ENCODE measurements at places on chromosomes 1 and 21.

- no peak for DNase-seq
Measured at GRCh38 chr1:156025876-156026275, 5.1 kb upstream of the SSR2 start.

- no peak for DNase-seq
Measured at GRCh38 chr1:101150670-101151069, 86.1 kb upstream of the S1PR1 start.

DNA sequence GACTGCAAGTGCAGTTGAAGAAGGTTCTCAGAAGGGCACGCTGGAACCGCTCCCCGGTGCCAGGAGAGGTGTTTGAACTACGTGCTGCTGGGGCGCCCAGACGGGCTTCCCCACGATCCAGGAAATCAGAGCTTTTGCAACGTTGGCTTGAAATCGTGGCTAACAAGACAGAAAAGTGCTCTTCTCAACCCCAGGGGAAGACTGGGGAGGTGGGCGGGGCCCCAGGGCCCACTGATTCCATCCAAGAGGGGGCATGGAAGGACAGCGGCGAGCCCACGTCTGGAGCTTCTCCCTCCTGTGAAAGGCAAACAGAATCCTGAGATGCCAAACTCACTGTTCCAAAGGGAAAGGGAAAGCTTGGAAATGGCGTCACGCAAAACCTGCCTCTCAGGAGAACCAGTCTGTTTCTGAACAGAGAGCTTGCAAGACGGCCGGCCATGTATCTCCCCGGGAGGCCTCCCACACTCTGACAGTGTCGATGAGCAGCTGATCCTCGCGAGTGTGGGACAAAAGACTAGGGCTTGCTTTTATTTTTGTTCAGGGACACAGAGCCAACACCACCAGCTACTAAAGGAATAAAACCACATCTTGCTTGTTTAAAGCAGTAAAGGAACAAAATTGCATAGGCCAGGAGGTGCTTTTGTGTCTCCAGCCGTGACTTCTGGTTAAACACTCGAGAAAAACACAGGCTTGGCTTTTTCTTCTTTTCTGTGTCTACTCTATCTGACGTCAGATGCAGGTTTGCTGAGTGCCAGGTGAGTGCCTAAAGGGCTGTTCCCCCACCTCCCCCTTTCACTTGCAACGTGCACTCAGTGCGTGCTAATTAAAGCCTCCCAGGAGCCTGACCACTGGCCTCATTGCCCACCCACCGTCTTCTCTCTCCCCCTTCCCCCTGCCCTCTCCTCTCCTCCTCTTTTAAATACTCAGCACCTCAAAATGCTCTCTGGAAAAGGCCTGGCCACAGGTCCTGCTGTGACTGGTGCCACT lies 41.5 kb downstream of the LRRC3 start:
- DNase-seq = no peak

GRCh38 chr1:224430511-224431113 lies 4.0 kb downstream of the WDR26 start:
- no peak for DNase-seq

GRCh38 chr1:31822766-31823165 lies 6.9 kb upstream of the SPOCD1 start:
- DNase-seq = no peak

DNA sequence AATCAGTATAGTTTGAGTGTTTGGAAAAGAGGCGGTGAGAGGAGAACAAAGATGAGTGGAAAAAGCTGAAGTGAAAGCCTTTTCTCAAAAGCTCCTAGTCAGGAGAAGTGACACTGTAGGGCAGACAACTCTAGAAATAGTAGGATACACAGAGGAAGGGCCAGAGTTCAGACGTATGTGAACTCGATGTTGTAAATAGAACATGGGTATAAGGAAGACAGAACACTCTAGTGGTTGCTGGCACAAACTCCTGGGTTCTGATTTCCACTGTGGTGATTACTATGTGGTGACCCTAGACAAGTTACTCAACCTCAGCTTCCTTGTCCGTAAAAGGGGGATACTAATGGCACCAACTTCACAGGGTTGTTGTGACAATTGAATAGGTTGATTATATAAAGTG lies 30.2 kb upstream of the MGST3 start:
- no peak for DNase-seq

- no peak for DNase-seq
Measured at GRCh38 chr1:7104339-7104738, 319.1 kb downstream of the CAMTA1 start.

DNA sequence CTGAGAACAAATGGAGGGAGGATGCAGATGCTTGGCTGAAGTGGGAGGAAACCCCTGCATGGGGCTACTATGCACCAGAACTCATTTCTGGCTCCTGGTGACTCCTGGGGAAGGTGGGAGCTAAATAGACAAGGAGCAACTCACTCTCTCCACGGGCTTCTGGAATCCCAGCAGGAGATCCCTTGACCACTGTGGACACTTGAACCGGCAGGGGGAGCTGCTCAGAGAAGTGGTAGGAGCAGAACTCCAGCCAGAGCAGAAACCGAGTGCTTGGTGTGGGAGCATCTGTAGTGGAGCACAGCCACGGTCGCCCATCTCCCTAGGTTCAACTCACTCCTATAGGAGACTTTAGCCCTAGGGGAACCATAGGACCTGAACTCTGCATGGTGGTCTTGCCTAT lies 205.6 kb upstream of the GJB5 start:
- no peak for DNase-seq

DNA sequence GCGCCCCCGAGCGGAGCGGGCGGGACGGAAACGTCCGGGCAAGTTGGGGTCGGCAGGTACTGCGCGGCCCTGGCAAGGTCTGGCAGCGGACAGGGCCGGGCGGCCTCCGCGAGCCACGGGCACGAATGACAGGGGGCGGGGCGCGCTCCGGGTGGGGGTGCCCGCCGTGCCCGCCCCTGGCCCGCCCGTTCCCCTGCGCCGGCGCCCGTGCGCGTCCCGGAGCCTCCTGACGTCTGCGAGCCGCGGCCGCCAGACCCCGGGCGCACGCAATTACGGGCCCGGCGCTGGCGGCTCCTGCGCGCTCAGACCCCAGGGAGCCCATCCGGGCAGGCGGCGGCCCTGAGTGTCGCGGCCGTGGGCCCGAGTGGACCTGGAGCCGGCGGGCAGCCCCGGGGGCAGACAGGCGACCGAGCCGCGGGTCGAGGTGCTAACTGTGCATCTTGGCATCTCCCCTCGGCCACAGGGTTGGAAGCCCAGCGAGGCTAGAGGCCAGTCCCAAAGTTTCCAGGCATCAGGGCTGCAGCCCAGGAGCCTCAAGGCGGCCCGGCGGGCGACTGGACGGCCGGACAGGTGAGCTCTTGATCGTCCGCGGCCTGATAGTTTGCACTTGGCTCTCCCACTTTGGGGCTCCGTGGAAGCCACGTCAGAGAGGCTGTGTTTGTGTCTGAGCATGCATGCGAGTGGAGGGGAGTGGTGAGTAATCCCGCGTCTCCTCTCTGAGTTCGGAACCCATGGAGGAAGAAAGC lies 918 bp downstream of the MIB2 start:
- no peak for DNase-seq

GRCh38 chr1:10765304-10765703 lies 31.1 kb downstream of the CASZ1 start:
- DNase-seq = no peak

DNA sequence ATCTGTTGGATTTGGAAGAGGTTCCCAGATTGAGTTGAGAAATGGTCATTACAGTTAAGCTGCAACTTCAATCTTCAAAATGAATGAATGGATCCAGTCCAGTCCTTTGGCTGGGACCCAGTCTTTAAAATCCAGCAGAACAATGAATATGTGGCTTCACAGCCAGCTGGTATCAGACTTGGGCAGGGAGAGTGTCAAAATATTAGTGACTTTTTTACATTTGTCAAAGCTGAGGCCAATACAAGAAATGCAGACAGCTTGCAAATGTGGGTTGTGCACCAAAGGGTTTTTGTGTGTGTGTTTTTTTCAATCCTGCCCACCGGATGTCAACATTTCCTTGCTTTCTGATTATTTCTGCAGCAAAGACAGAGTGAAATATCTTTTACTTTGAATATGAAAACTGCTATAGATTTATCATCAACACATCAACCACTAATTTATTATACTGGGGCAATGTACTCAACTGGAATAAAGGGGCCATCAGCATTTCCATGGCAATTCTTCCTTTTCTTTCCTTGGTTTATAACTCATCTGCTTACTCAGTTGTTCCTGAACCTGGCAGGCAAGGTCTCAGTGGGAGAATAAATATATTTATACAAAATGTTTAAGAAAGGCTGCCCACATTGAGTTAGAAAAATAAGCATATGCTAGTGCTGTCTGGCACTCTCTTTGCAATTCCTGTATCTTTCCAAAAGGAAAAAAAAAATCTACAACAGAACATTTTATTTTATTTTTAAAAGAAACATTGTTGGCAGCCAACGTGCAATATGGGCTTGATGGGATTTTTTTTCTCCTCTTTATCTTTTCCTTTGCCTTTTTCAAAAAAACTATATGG lies 491.6 kb upstream of the C1orf87 start:
- DNase-seq = no peak

- DNase-seq = no peak
Measured at GRCh38 chr1:30787266-30787665, 29.7 kb upstream of the LAPTM5 start.

- no peak for DNase-seq
Measured at GRCh38 chr1:171110621-171111326, 20.1 kb downstream of the FMO3 start.
